ENCODE measurements at places on chromosomes 2 and 18.

- no peak for DNase-seq
Measured at GRCh38 chr2:167333245-167333644, 445.0 kb downstream of the XIRP2 start.

DNA sequence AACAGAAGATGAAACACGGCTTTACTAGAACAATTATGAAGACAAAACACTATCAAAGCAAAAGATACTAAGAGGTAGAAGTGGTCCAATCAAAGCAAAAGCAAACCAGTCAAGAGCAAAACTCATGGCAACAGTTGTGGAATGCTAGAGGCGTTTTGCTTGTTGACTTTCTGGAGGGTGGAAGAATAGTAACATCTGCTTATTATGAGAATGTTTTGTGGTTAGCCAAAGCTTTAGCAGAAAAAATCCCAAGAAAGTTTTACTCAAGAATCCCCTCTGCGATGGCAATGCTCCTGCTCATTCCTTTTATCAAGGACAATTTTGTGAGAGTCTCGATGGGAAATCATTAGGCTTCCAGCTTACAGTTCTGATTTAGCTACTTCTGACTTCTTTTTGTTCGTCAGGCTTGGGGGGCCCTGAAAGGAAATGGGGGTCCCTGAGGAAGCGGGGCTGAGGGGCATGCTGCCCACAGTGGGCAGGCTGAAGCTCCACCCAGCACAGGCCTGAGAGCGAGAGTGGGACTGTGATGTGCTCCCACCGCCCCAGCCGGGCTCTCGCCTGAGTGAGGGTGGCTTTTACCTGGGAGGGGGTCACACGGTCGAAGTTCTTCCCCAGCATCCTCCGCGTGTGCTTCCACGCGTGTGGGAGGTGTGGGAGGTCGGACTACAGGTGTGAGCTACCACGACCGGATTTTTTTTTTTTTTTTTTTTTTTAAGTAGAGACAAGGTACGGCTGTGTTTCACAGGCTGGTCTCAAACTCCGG is 49.0 kb upstream of the MC4R start:
- DNase-seq, result no peak

DNA sequence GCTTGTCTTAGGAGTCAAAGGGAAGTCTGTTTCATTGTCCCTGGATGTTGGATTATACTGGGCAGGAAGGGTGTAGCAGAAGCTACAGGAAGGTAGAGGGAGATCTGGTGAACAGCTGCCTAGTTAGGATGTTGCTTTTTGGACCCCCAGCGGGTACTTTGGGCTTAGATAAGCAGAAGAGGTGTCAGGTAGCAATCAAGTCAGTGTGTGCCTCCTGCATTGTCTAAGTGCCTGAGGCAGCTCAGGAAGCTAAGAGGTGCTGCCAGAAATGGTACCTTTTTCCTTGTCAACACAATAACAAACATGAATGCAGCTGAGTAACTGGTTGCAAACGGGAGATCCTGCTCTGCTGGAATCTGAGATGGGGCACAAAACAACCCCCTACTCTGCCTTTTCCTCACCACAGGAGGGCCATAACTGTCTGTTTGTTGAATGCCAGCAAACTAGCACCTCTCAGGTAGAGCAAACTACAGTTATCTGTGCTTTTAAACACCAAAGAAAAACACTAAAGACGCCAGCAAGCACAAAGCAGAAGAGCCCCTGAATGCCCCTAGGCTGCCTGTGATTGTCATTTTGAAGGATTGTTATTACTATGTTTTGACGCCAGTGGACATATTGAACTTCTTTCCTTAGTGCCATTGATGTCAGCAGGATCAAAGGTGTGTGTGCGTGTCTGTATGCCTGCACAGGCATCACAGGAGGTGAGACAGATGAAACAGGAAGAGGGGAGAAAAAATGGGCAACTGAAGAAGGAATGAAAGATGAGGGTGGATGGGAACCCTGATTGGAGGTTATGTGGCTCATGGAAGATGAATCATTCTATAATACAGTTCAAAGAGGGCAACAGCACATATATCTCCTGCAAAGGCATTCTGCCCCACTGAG is 151.4 kb downstream of the ETAA1 start:
- DNase-seq, result no peak

DNA sequence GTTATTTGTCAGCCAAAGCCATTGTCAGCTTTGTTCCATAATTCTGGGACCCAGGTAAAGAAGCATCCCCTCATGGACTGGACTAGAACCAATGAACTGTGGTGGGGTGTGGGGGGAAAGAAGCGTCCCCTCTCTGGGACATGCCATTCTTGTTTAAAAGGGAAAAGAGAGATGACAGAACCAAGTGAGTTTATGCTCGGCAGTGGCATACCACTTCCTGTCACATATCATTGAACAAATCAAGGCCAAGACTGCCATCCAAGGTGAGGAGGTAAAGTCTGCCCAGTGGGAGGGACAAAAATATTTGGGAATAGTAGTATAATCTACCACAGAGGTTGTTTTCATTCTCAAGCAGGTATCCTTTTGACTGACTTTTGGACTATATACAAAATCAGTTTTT is 4.7 kb upstream of the GLS start:
- no peak for DNase-seq

DNA sequence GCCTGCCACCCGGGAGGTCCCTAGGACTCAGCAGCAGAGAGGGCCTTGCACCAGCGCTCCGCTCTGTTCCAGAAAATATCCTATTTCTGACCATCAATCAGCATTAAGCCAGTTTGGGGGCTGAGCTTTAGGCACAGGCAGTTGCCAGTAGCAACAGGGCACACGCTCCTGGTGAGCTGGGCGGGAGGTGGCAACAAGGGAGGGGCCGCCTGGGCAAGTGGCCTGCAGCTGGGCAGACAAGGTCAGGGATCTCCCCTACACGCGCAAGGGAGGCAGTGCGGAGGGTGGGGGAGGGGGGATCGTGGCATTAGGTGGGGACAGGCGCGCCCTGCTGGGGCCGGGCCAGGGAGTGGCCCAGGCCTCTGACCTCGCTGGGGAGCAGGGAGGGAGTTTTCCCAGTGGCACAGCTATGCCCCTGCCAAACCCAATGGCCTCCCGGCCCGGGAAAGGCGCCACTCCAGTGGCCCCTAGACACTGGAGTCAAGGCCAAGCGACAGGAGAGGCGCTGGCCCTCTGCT is 302.8 kb downstream of the NCKAP5 start:
- DNase-seq, result no peak

Data from C1 segment of cervical spinal cord (tissue), 14 donors.